ENCODE measurements at places on chromosomes 12 and 14. TPM values are rescaled to one million over a fixed set of nuclear protein-coding genes. Genes with fewer than 3 reads are reported as not detected.
A peak's percentile ranks its signal among the peaks of the same experiment; 100 is the strongest.

DNA sequence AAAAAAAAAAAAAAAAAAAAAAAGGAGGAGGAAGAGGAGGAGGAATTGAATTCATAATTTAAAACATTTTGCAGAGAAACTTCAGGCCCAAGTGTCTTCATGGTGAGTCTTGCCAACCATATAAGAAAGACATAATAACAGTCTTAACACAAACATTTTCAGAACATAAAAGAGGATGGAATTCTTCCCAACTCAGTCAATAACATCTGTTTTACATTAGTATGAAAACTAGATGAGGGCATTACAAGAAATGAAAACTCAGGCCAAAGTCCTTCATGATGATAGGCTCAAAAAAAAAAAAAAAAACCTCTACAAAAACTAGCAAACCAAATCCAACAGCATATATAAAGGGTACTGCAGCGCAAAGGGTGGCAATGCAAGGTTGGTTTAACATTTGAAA lies 151.6 kb downstream of the FOXA1 start:
- no peak for DNase-seq
- H3K36me3 ChIP-seq = no peaks in the 10 kb centered on the region
- no peak overlapping the region for H3K4me3 ChIP-seq
- H3K4me1 ChIP-seq = no peaks in the 10 kb centered on the region
- no peaks in the 10 kb centered on the region for H3K27me3 ChIP-seq

SLC38A4 gene
- 0.07 TPM for polyA plus RNA-seq

LBHD2 gene
- polyA plus RNA-seq = not detected

- peaks cover 2% of the 10 kb centered on the region for H3K4me1 ChIP-seq
- DNase-seq = no peak
- H3K27ac ChIP-seq = no peak overlapping the region
- H3K4me3 ChIP-seq = no peak overlapping the region
These were observed 20.6 kb downstream of the COX14 start for GRCh38 chr12:50132505-50133135.

DNA sequence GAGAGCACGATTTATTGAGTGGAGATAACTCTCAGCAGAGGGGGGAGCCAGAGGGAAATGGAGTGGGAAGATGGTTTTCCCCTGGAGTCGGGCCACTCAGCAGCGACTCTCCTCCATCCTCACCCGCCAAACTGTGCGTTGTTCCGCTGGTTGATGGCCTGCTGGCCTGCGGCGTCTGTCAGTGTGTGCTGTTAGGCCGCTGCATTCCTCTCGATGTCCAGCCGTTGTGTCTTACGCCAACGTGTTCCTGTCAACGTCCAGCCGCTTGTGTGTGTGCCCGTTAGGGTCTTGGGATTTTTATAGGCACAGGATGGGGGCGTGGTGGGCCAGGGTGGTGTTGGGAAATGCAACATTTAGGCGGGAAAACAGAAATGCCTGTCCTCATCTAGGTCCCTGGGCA lies 69.2 kb downstream of the PTPRQ start:
- H3K4me1 ChIP-seq = peaks cover 6% of the 10 kb centered on the region
- H3K27me3 ChIP-seq = no peaks in the 10 kb centered on the region
- H3K36me3 ChIP-seq = no peaks in the 10 kb centered on the region
- DNase-seq = peak; percentile 12

GRCh38 chr12:90342081-90342480 lies 612.9 kb downstream of the CCER1 start:
- DNase-seq = no peak
- no peak overlapping the region for H3K27ac ChIP-seq
- H3K4me1 ChIP-seq = no peaks in the 10 kb centered on the region
- no peak overlapping the region for H3K4me3 ChIP-seq
- H3K27me3 ChIP-seq = no peaks in the 10 kb centered on the region

ZFP36L1 gene
- 364 TPM for polyA plus RNA-seq

- no peak overlapping the region for H3K27ac ChIP-seq
- no peaks in the 10 kb centered on the region for H3K4me1 ChIP-seq
- H3K27me3 ChIP-seq = no peaks in the 10 kb centered on the region
- H3K36me3 ChIP-seq = no peaks in the 10 kb centered on the region
- DNase-seq = no peak
These were observed 379.1 kb downstream of the NELL2 start for GRCh38 chr12:44497044-44497443.

- no peak for DNase-seq
- H3K4me3 ChIP-seq = no peak overlapping the region
- H3K4me1 ChIP-seq = peaks cover 3% of the 10 kb centered on the region
- H3K27me3 ChIP-seq = no peaks in the 10 kb centered on the region
These were observed 17.6 kb upstream of the AMIGO2 start for GRCh38 chr12:47097276-47097896.

- H3K36me3 ChIP-seq = no peaks in the 10 kb centered on the region
- no peak for DNase-seq
- H3K4me1 ChIP-seq = no peaks in the 10 kb centered on the region
- H3K27ac ChIP-seq = no peak overlapping the region
- no peaks in the 10 kb centered on the region for H3K27me3 ChIP-seq
- no peak overlapping the region for H3K4me3 ChIP-seq
These were observed 4.7 kb upstream of the PCED1B start for GRCh38 chr12:47074757-47075156.

DNA sequence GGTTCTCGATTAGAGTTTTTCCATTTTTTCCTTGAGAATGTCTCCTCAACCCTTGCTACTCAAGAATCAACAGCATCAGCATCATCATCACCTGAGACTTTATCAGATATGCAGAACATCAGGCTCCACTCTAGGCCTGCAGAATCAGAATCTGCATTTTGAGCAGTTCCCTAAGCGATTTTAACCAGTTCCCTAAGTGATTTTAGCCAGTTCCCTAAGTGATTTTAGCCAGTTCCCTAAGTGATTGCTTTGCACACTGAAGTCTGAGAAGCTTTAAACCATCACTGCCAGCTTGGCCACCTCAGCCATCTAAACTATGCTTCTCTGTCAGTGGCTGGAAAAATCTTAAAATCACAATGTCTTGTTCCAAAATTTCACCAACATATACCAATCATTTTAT lies 29.4 kb upstream of the SLC38A1 start:
- no peak for DNase-seq
- no peak overlapping the region for H3K4me3 ChIP-seq
- no peak overlapping the region for H3K27ac ChIP-seq
- no peaks in the 10 kb centered on the region for H3K36me3 ChIP-seq

DNA sequence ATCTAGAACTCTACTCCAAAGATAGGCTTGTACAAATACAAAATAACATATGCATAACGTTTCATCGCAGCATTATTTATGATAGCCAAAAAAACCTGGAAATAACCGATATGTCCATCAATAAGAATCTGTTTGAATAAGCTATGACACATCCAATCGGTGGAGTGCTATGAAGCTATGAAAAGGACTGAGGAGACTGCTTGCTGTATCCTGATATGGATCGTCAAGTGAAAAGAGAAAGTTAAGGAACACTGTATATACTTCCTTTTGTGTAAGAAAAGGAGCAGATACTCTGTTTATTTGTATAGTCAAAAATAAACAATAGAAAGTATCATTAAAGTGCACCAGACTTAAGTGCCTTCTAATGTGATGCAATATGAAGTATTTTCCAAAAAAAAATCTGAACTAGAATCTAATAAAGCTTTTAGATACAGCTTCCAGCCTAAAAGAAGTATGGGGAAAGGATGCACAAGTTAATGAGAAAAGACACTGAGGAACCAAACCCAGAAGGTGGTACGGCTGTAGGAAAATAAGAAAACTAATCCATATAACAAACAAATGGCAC lies 645 bp upstream of the KLHDC1 start:
- H3K4me3 ChIP-seq = no peak overlapping the region
- peaks cover 3% of the 10 kb centered on the region for H3K4me1 ChIP-seq
- no peak for DNase-seq

GRCh38 chr14:80493620-80494019 lies 282.3 kb upstream of the DIO2 start:
- DNase-seq = no peak
- H3K27ac ChIP-seq = no peak overlapping the region
- no peaks in the 10 kb centered on the region for H3K36me3 ChIP-seq
- no peak overlapping the region for H3K4me3 ChIP-seq
- peaks cover 14% of the 10 kb centered on the region for H3K4me1 ChIP-seq

DNA sequence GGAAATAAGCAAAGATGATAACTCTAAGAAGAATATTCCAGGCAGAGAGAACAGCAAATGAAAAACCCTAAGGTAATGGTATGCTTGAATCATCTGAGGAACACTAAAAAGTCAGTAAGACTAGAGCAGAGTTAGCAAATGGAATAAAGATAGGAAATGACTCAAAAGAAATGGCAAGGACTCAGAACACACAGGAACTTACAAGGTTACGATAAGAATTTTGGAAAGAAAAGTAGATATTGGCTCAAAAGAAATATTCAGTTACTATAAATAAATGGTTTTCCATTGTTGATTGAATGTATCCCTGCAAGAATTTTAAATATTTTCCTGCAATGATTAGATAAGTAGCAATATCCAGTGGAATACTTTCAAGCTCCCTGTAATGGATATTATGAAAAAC lies 705.8 kb downstream of the C12orf50 start:
- H3K4me3 ChIP-seq = no peak overlapping the region
- H3K36me3 ChIP-seq = no peaks in the 10 kb centered on the region
- no peak for DNase-seq
- no peaks in the 10 kb centered on the region for H3K4me1 ChIP-seq
- H3K27ac ChIP-seq = no peak overlapping the region

- H3K36me3 ChIP-seq = no peaks in the 10 kb centered on the region
- H3K4me3 ChIP-seq = no peak overlapping the region
- no peaks in the 10 kb centered on the region for H3K4me1 ChIP-seq
- H3K27me3 ChIP-seq = peaks cover 2% of the 10 kb centered on the region
- peak; percentile 69 for DNase-seq
These were observed 7.4 kb upstream of the B4GALNT1 start for GRCh38 chr12:57640175-57641042.

DNA sequence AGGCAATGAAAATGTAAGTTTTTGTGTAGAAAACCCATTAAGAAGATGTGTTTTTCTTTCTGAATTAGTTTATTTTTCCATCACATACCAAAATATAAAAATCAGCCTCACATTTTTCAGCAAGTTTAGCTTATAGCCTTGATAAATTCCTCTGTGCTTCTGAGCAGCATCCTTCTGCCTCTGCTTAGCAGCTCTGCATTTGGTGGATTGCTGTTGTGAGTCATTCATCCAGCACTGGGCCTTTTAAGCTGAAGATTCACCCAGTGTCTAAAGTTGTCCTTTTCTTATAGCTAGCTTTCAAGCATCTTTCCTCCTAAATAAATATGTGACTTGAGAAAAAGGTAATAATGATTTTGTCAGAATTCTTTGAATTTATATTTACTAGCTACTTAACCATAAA lies 206.1 kb downstream of the PCNX1 start:
- H3K4me3 ChIP-seq = no peak overlapping the region
- no peaks in the 10 kb centered on the region for H3K27me3 ChIP-seq
- peaks cover 12% of the 10 kb centered on the region for H3K36me3 ChIP-seq
- no peak for DNase-seq

GPRC5A gene
- 117 TPM for polyA plus RNA-seq
